ENCODE measurements at places on chromosomes 1 and 21.

GRCh38 chr21:27545754-27546349 lies 579.0 kb upstream of the ADAMTS5 start:
- DNase-seq: no peak

DNA sequence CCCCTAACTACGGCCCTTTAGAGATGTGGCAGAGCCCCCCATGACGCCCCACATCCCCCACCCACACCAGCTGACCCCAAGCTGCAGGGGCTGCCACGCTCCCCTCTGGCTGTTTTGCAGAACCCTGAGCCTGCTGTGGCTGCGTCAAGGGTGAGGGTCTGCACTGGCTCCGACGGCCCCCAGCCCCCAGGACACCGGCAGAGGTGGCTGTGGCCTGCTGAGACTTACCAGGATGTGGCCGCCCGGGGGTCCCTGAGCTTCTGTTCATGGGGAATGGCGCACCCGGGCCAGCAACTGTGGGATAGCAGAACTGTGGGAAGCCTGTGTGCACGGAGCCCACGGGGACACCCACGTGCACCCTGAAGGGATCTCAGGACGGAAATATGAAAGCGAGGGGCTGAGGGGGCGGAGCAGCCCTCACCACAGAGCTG lies 12.8 kb upstream of the RNF223 start:
- no peak for DNase-seq

- no peak for DNase-seq
Measured at GRCh38 chr1:45499415-45499769, 481 bp downstream of the CCDC163 start.

DNA sequence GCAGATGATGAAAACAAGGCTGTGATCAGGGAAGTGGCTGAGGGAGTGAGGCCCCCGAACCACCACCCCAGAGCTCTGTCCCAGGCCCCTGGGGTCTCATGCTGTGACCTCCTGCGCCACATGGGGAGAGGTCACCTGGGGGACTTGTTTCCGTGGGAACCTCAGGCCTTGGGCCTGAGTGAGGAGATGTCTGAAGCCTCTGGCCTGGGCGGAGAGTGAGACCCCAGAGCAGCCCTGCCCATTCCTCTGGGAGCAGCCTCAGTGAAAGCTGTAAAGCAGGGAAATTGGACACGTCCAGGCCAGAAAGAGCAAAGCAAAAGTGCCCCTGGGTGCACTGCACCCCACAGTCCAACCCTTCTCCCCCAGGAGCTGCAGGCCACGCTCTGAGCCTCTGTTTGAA lies 16.5 kb upstream of the NPHP4 start:
- DNase-seq: no peak

- DNase-seq: no peak
Measured at GRCh38 chr21:22885614-22886013, 1887.4 kb downstream of the NCAM2 start.

DNA sequence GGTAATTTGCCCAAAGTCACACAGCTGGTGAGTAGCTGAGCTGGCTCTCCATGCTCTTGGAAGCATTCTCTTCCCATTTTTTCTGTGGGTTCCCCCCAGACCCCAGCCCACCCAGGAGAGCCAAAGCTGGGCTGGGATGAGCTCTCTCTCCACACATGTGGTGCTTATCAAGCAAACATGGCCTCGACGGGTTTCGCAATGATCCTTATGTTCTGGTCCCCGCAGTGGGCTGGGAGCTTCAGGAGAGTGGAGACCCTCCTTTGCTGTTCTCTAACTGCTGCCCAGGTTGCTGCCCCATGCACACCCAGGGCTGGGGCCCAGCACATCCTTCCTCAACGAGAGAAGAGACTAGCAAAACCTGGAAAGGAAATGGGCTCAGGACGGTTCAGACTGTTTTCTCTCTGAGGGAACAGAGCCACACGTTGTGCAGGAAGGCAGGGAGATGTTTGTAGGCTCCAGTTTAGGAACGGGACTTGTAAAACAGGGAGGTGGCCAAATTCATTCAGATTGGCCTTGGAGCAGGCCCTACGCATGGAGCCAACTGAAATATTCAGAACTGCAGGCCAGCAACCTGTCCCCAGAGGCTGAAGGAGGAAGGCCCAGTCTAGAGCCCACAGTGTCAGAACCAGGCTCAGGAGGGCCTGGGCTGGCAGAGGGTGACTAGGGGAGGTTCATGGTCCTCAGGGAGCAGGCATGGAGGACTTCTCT lies 27.2 kb upstream of the CSF1 start:
- DNase-seq: no peak

All from stimulated activated CD8-positive, alpha-beta memory T cell treated with anti-CD3 and anti-CD28 coated beads, Interleukin-15, amount 100 ng/mL, for 24 hours (primary cell).